ENCODE measurements at places on chromosomes 3 and 15.

- no peak for DNase-seq
Measured at GRCh38 chr3:128400671-128401070, 66.0 kb downstream of the DNAJB8 start.

GRCh38 chr3:69288161-69288895, 97.6 kb downstream of the FRMD4B start:
- no peak for DNase-seq

GRCh38 chr3:37145611-37146010, 28.8 kb downstream of the LRRFIP2 start:
- DNase-seq = no peak

DNA sequence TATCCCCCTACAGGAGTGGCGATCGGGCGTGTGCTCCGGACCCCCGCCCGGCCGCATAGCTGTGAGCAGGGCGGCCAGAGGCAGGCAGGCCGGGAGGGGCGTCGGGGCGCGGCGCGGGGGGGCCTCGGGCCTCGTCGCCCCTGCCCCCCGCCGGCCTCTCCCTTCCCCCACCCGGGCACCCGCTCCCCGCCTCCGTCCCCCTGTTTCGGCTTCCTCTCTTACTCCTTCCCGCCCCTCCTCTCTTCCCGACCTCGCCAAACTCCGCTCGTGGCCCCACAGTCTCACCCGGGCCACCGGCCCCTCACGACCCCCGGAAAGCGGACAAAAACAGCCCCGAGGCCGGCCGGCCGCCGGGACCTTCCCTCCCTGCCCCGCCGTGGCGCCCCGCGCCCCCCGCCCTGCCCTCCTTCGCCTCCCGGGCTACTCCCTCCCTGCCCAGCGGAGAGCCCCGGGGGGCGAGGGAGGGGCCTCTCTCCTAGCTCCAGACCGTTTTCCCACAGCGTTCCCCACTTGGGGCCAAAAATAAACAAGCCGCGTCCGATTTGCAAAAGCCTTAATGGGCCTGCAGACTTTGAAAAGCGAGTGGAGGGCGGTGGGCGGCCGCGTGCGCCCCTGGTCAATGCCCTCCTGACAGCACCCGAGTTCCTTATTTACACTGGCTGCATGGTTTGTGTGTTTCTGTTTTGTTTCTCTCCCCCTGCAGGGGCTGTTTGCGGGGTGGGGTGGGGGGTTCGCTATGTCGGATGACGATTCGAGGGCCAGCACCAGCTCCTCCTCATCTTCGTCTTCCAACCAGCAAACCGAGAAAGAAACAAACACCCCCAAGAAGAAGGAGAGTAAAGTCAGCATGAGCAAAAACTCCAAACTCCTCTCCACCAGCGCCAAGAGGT, 1.0 kb downstream of the UBE2E1 start:
- no peak for DNase-seq

GRCh38 chr3:139421460-139421859, 32.0 kb upstream of the COPB2 start:
- DNase-seq = no peak

DNA sequence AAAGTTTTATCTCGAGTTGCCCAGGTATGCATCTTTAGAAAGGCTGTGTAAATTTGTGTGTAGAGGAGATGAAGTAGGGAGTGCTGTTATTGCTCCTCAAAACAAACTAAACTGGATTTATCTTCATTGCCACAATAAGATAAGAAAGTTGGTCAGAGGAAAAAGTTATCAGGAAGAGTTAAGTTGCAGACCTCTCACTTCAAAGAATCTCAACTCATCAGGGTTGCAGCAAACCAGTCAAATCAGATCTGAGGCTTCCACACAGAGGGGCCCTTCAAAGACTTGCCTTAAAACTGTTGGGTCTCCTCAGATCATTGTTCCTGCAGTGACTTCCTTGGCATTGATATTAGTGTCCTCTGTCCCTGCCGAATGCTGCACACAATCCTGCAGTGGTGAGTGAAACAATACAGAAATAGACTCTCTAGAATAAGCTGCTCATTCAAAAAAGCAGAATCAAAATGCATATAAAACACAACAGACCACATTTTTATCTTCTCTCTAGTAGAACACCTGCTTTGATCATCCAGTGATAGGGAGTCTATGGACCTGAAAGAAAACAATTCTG, 191.2 kb upstream of the CBLB start:
- no peak for DNase-seq

- no peak for DNase-seq
Measured at GRCh38 chr3:112351036-112351435, 18.1 kb downstream of the CD200 start.

DNA sequence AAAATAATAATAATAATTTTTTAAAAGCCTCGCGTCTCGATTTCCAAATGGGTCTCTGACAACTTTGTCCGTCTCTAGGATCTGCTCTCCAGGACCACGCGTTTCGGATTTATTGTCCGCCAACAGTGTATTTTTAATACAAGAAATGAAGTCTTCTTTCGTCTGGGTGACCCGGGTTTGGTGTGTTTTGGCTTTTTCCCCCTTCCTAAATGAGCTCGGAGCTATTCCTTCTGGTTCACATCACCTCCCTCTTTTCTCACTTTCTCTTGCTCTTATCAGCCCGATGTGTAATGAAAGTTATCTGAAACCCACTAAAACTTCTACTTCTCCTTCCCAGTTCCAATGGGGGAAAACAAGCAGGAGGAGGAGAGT, 516.7 kb downstream of the MECOM start:
- no peak for DNase-seq

DNA sequence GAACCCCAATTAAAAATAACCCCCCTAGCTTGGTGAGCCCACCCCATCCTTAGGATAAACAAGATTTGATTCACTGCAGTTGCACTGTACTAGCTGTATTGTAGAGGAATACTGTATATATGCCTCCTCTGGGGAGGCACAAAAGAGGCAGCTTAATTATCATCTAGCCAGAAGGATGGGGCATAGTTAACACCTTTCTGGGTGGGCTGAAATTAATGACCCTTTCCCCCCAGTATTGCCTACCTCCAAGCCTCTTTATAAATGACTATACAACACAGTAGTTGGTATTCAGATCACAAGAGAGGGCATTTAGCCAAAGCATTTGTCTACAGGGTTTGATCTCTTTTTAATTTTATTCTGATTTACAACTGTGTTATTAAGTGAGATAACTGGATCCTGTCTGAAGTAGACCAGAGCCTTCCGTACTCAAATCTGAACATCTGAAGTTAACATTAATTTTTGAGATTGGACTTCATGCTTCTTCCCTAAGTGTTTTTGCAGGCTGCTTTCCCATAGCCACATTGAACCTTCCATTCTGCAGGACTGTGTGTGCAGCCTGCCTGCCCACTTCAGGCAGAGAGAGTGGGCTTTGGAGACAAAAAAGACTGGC, 807.0 kb upstream of the ARRDC4 start:
- no peak for DNase-seq

GRCh38 chr3:143147707-143148106, 28.1 kb downstream of the CHST2 start:
- DNase-seq = no peak

- DNase-seq = no peak
Measured at GRCh38 chr3:132536442-132537153, 60.5 kb upstream of the ACKR4 start.

DNA sequence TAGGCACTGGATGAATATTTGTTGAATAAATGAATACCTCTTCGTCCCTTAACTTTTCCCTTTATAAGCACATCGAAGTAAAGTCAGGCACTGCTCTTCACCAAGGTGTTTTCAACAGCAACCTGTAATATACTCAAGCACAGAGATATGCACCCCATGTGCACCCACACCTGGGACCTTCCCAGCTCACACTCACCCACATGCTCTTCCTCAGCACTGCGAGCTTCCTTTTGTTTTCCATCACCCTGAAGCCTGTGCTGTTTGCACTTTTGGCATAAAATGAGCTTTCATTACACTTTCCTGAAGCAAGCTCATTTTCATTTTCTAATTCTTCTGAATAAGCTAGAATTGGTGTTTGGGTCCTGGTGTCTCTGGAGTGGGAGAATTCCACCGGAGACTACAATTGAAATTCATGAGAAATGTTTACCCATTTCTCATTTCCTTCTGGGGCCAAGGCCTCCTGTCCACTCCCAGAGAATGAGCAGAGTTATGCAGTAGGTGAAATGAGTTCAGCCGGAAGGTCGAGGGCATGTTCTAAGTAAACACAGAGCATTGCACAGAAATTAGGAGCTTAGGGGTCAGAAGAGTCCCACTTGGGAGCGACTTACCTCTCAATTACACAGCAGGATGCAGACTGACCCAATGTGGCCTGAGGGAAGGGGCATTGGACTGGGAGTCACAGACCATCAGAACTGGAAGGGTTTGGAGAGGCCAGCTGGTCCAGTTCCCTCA, 15.0 kb downstream of the MASP1 start:
- DNase-seq = no peak

GRCh38 chr15:35071106-35071505, 14.0 kb downstream of the NANOGP8 start:
- DNase-seq = no peak

GRCh38 chr15:77027111-77027696, 32.3 kb downstream of the PSTPIP1 start:
- DNase-seq = no peak

DNA sequence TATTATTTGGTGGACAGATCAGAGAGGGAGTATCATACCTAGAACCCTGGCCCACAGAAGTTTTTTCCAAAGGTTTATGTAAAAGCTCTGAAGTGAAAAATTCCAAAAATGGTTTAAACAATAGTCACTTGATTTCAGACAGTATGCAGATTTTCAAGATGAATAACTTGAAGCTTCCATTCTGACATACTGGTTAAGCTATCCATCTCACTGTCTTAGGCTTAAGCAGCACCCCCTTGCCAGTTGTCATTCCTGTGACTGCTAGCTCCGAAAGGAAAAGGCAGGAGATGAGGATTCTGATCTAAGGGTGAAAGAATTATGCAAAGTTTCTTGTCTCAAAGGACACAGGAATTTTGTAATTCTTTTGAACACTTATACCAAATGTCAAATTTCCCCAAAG, 337.5 kb upstream of the THBS1 start:
- DNase-seq = no peak

GRCh38 chr15:57324944-57325679, 51.2 kb upstream of the CGNL1 start:
- DNase-seq = no peak

DNA sequence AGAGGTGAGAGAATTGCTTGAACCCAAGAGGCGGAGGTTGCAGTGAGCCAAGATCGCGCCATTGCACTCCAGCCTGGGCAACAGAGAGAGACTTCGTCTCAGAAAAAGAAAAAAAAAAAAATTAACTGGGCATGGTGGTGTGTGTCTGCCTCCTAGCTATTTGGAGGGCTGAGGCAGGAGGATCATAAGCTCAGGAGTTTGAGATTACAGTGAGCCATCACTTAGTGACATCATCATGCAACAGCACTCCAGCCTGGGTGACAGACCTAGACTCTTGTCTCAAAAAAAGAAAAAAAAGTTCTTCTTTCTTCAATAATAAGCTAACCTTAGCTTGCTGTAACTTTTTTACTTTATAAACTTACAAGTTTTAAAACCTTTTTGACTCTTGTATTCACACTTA, 99.8 kb downstream of the SLMAP start:
- DNase-seq = no peak

- DNase-seq = no peak
Measured at GRCh38 chr3:171346019-171346418, 114.2 kb downstream of the TNIK start.

DNA sequence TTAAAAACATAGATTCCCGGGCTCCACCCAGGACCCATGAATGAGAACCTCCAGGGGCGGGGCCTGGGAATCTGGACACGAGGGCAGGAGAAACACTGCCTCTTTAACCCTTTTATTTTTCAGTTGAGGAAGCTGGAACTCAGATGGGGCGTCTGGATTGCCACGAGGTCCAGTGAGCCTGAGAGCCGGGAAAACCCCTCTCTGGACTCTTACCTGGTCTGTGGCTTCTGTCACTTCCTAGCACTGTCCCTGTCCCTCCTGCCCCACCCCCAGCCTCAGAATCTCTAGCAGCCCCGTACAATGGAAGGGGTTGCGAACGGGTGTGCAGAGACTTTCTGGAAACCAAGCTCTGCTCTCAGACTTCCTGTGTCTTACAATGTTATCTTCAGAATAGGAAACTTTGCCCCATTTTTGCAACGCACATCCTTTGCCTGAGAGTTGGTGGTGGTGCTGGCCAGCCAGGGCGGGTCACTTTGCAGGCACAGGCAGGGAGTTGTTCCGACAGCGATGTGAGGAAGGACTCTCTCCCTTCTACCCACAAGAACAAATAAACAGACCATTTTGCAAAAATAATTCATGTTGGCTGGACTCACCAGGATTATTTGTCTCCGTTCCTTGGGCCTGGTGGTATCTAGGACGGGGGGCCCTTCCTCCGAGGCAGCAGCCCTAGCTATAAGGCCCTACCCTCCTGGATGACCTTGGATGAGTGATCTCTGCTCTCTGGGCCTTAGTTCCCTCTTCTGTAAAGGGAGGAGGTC, 59.1 kb downstream of the SMAD6 start:
- DNase-seq = no peak

GRCh38 chr3:160196511-160197104, 28.6 kb upstream of the C3orf80 start:
- DNase-seq = no peak

DNA sequence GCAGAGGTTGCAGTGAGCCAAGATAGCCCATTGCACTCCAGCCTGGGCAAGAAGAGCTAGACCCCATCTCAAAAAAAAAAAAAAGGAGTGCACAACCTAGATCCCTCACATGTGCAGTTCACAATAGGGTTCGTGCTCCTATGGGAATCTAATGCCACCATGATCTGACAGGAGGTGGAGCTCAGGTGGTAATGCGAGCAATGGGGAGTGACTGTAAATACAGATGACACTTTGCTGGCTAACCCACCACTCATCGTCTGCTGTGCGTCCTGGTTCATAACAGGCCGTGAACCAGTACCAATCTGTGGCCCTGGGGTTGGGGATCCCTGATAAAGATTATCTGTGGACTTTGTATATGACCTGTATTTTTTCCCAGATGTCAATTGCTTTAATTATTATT, 16.7 kb downstream of the USP8 start:
- no peak for DNase-seq

GRCh38 chr3:157099326-157100095, 60.4 kb downstream of the CCNL1 start:
- no peak for DNase-seq

DNA sequence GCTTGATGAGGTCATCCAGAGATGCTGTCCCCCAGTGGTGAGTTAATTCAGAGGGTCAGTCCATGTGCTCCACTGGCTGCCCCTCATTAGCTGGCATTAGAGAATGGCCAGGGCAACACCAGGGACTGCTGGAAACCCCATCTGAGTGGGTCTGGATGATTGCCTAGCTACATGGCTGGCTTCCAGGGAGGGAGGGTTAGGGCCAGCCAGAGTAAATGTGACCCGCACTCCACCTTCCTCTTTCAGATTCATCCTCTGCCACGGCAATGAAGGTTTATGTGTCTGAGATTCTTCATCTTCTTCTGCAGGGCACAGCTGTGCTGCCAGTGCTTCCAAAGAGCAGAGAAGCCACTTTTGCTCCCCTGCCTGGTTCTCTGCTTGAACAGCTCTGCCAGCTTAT, 391.9 kb downstream of the OCA2 start:
- DNase-seq = no peak

- DNase-seq = no peak
Measured at GRCh38 chr15:58419803-58420524, 11.8 kb upstream of the LIPC start.

DNA sequence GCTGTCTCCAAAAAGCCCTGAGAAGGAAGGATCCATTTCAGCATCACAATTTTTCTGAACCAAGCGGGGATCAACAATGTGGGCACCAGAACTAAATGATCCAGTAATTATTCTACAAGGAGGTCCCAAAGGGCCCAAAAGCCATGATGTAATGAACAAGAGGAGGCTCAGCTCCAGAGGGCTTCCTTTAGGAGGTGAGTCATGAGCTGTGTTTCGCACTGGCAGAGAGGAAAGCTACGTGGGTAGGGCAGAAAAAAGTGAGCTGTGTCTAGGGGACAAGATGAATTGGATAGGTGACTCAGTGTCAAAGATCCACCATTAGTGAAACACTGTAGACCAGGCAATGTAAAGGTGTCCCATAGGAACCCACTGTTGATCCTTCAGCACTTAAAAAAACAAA, 113.4 kb downstream of the RORA start:
- DNase-seq = no peak

Measured in effector memory CD4-positive, alpha-beta T cell (primary cell).